ENCODE measurements at places on chromosomes 11 and 22.

DNA sequence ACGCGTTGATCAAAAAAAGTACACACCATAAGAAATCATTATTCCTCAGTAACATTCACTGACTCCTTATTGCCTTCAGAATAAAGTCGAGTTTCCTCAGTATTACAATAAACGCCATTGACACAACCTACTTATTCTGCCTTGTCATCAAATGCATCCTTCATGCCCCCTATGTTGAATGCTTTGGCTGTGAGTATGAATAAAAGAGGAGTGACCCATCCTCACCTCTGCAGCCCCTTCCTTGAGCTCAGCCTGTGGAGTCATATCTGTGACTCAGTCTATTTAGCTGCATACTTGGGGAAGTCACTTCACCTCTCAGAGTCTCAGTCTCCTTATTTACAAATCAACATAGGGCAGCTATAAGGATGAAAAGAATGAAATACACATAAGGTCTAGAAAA, 65.1 kb downstream of the USP35 start:
- no peak for DNase-seq

GRCh38 chr11:116466801-116467200, 306.0 kb downstream of the BUD13 start:
- no peak for DNase-seq

DNA sequence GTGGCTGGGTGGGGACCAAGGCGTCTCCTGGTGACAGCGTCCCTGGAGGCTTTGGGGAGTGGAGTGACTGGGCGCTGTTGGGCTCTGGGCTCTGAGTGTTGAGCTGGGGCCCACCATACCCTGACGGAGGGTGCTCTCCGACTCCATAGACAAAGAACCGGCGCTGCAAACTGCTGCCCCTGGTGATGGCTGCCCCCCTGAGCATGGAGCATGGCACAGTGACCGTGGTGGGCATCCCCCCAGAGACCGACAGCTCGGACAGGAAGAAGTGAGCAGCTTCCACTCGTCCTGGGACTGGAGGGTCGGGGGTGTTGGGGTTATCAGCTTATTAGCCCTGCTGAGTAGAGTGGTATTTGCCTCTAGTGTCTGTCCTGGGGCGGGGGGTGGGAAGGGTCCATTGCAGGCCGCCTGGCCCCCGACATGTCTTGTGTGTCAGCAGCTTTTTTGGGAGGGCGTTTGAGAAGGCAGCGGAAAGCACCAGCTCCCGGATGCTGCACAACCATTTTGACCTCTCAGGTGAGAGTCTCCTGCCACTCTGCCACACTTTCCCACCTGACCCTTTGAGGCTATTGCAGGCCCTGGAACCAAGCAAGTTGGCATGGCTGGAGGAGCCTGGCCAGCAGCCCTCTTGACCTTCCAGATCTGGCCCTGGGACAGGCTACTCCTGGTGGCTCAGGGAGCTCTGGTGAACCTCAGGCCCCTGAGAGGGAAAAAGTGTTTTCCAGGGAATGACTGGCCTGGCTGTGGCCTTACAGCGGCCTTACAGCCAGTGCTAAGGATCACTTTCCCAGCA, 7.6 kb downstream of the CLDN5 start:
- no peak for DNase-seq

GRCh38 chr22:22752556-22753477, 108.4 kb downstream of the GGTLC2 start:
- DNase-seq = no peak

GRCh38 chr22:42926104-42926503, 69.0 kb upstream of the ARFGAP3 start:
- no peak for DNase-seq

- DNase-seq = no peak
These were observed 24.1 kb upstream of the CCDC89 start for GRCh38 chr11:85709941-85710702.

GRCh38 chr11:117884994-117885393, 8.5 kb upstream of the FXYD6 start:
- DNase-seq = no peak

- no peak for DNase-seq
These were observed 105.5 kb downstream of the MICAL3 start for GRCh38 chr22:17918840-17919239.

DNA sequence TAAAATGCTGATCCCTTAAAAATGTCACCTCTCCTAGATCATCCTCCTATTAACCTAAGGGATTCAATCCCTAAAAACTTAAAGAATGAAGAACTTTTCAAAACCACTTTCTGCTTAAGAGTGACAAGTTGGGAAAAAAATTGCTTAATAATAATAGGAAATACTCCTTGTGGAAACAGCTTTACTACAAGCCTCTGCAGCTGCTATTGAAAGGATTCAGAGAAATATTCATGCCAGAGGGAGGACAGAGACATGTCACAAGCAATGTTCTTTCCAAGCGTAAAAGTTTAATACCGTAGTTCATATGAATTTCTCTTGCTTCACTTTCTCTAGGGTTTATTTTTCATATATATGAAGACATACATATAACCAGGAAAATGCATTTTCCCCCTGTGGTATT, 98.2 kb downstream of the ARHGAP20 start:
- DNase-seq = no peak

DNA sequence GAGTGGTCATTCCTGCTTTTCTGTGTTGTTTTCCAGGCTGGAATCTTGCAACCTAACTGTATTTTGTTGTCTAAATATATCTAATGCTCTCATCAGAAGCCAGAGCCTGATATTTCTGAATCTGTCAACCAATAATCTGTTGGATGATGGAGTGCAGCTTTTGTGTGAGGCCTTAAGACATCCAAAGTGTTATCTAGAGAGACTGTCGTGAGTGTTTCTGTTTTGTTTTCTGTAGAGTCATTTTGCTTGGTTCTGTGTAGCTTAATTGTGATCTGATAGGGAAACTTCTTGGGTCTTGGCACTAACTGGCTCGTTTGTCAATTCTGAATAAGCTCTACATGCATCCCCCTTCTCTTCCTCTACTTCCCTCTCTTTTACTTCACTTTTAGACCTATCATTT, 31.2 kb upstream of the RBMXL2 start:
- no peak for DNase-seq

DNA sequence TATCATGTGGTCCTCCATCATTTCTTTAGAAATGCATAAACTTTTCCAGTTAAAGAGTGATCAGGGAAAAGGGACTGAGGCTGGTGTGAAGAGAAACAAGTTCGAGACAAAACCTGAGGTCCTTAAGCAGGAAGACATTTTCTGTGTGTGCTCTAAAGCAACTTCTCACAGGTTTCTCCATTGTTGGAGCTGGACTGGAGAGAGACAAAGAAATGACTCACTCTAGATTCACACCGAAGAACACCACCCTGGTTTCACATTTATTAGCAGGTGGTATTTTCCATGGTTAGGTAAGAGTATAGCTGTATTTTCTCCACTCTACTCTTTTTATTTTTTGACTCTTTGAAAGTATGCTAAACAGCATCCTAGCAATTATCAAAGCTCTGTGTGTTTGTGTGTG, 736.4 kb downstream of the KCNA4 start:
- DNase-seq = no peak

DNA sequence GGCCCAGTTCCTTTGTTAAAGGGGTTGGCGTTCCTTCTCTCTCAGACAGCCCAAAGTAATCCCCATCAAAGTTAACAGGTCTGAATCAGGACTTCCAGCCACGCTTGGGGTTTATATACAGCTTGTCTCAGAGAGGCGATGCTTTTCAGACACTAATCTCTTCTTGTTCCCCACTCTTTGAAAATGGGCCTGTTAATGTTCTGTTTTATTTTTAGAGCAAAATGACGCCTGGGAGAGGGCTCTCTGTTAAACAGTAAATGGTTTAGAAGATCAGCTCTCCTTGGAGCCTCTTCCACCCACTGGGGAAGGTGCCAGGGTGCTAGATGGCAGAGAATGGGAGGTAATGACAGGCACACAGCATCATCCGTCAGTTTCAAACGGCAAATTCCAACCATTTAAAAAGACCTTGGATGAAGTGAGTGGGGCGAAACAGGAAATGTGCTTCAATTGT, 235.9 kb upstream of the NARS2 start:
- no peak for DNase-seq

DNA sequence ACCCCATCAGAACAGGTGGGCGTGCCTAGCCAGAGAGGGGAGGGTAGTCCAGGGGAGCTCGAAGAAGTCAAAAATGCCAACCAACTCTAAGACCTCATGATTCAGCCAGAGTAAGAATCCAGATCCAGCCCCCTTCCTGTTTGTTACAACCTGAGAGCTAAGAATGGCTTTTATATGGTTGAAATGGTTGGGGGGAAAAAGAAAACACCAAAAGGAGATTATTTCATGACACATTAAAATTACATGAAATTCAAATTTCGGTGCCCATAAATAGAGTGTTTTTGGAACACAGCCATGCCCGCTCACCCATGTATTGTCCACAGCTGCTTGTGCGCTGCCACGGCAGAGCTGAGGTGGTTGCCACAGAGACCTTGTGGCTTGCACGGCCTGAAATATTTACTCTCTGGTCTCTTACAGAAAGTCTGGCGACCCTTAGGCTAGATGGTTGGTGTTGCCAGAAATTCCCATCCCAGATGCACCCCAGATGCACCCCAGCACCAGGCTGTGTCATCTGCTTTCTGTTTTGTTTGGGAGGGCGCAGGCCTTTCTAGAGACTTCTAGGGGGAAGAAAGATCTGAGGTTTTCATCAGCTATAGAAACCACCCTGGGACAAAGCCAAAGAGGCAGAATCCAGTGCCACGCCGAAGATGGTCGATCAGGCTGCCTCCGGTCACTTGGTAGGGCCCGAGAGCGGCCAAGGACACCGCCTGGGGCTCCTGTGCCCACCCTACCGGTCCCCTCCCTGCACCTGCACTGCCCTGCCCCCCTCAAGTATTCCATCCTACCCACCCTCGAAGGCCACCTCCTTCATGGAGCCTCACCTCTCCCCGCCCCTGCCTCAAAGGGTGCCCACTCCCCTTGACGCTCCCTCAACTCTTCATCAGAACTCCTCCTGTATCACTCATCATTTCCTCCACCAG, 80.2 kb downstream of the DSCAML1 start:
- DNase-seq = no peak

DNA sequence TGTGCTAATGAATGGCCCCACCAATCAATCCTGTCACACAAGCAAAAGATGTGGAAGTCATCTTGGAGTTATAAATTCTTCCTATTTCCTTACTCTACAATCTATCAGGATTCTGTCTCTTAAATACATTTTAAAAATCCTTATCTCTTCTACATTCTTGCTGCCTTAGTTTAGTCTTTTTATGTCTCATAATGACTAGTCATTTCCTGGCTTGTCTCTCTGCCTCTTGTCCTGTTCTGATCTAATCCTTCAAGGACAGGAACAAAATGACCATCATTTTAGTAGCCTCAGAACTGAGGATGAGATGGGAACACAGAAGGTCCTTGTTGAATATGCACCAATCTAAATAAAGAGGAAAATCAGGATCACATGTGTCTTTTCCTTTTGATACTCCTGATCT, 56.6 kb upstream of the LIN7C start:
- no peak for DNase-seq

- DNase-seq = no peak
These were observed 474.1 kb downstream of the MN1 start for GRCh38 chr22:27327497-27327896.

DNA sequence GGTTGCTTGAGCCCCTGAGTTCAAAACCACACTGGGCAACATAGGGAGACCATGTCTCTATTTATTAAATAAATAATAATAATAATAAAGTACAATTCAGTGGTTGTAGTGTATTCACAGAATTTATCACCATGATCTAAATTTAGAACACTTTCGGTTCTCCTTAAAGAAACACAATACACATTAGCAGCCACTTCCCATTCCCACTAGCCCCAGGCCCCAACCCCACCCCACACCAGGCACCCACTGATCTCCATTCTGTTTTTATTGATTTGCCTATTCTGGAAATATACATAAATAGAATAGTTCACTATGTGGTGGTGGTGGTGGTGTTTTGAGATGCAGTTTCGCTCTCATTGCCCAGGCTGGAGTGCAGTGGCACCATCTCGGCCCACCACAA, 45.7 kb downstream of the BCL2L13 start:
- DNase-seq = no peak

DNA sequence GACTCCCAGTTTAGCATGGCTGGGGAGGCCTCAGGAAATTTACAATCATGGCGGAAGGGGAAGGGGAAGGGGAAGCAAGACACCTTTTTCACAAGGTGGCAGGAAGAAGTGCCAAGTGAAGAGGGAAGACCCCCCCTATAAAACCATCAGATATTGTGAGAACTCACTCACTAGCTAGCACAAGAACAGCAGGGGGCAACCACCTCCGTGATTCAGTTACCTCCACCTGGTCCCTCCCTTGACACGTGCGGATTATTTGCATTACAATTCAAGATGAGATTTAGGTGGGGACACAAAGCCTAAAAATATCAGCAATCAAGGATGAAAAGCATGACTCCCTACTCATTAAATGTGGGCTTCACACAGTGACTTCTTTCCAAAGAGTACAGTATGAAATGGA, 155.0 kb upstream of the CCDC90B start:
- DNase-seq = no peak

- DNase-seq = no peak
These were observed 538.2 kb downstream of the LRRC4C start for GRCh38 chr11:40921246-40921645.

DNA sequence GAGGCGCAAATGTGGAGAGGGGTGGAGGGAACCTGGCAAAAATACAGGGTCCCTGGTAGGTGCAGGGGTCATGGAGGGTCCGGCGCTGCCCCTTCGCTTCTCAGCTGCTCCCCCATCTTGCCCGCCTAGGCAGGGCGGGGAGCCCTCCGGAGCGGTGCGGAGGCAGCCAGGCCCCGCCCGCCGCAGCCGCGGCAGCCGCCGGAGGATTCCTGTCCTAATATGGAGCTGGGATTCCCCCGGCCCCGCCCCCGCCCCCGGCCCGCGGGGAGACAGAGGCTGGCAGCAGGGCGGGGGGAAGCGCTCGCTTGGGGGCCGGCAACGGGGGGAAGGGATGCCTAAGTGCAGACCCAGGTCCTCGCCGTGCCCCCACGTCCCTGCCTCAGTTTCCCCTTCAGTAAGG, 1.0 kb upstream of the NPAS4 start:
- DNase-seq = no peak

DNA sequence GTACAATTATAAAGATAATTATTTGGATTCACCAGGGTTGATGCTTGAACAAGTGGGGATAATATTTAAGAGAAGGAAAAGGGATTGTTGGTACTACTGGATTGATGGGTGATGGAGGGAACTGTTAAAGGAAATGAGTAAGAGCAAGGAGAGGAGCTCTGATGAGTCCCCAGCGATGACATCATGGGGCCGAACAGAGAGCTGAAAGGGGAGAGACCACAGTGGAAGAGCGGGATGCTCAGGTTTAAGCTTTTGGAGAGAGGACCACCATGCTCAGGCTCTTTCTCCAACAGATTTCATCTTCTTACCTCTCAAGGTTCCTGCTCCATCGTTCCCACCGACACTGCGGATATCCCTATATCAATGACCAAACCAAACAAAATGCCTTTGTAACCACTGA, 568.7 kb downstream of the ETS1 start:
- no peak for DNase-seq

DNA sequence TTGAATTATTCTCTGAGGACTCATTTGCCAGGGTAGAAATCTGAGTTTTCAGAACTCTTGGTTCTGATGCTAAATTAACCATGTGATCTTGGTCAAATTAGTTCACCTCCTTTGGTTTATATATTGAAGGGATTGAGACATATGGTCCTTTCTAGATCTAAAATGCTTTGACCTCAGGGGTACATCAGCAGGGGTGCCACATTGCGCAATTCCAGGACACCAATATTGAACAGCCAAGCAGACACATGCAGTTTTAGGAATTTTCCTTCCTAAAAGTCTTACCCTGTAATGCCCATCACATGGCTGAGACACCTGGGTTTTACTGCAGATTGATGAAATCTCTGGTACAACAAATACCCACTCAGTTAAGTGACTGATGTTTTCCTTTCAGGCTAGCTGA, 254.4 kb upstream of the NCAM1 start:
- no peak for DNase-seq
